ENCODE measurements at places on chromosomes 3 and 15.

DNA sequence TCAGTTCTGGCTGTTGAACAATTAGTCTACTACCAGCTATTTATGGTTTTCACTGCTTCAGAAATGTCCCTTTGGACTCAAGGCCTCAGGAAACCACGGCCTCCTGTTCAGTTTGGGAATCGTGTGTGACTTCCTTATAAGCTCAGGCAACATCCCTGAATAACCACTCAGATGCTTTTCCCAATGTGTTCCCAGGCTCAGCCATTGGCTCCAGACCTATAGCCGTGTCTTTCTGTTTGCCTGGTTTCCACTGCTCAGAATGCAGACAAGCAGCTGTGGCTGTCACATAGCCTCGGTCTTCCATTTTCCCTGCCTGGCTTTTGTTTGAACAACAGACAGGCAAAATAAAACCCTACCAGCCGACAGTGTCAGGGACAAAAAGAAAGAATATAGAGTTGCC lies 63.2 kb upstream of the ATP2B2 start:
- DNase-seq = no peak

- no peak for DNase-seq
Observed at GRCh38 chr3:197482001-197482400, 73.8 kb downstream of the BDH1 start.

GRCh38 chr3:188212308-188212969 lies 58.5 kb downstream of the LPP start:
- DNase-seq = no peak

- DNase-seq = no peak
Observed at GRCh38 chr3:143924522-143925285, 46.9 kb upstream of the DIPK2A start.

DNA sequence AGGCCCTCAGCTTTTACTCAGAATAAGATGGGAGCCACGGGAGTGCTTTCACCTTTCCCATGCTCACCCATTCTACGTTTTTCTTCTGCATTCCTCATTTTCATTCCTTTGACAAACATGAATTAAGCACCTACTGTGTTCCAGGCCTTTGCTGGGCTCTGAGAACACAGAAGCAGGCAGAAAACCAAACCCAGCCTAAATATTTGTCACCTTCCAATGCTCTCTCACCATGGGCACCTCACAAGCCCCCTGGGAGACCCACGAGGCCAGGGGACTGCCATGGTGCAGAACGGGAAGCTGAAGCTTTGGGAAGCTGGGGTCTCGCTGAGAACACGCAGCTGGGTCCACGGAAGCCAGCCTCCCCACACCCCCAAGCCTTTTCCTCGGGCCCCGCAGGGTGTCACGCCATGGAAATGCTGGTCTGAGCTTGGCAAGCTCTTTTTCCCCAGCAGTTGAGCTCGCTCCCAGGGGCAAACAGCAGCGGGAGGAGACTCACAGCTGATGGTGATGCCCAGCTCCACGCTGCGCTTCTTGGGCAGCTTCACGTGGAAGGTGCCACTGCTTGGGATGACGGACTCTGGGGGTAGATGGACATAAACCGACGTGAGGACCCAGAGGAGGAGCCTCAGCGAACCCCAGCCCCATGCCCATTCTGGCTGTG lies 27.7 kb downstream of the GRIP2 start:
- DNase-seq = no peak

DNA sequence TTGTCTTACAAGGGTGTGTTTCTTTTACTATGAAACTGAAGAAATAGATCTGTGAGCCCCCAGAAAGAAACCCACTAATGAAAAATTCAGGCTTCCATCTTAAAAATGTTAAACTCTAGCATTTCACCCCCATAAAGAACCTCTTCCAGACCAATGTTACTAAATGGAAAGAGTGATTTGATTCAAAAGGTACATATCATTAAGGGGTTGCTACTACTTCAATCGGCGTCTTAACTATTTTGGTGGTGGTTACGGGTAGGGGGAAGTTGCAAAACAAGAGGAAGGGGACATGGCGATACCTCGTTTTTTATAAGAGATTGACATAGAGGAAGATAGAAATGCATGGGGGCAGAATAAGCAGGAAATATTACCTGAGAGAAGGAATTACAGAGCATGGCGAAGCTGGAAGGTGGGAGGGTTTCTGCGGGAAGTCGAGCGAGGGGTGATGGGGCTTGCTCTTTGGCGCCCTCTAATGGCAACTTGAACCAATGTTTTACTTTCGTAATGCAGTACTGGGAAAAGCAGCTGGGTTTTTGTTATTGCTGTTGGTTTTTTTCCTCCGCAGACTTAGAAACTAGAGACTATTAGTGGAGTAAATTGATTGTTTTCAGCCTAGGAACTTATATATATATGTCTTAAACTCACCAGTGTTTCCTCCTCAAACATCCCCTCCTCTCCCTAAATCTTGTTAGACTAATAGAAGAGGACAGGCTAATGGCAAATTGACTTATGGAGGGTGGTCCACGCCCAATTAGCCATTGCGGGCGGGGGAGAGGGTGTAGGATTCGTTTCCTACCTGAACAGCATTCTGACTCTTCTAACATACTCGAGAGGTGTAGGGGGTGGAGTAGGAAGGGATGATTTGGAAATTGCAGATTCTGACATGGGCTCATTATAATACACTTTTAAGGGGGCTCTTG lies 11.3 kb upstream of the SOX2 start:
- peak; percentile 88 for DNase-seq

- DNase-seq = no peak
Observed at GRCh38 chr3:146404436-146404835, 64.9 kb downstream of the PLSCR2 start.

DNA sequence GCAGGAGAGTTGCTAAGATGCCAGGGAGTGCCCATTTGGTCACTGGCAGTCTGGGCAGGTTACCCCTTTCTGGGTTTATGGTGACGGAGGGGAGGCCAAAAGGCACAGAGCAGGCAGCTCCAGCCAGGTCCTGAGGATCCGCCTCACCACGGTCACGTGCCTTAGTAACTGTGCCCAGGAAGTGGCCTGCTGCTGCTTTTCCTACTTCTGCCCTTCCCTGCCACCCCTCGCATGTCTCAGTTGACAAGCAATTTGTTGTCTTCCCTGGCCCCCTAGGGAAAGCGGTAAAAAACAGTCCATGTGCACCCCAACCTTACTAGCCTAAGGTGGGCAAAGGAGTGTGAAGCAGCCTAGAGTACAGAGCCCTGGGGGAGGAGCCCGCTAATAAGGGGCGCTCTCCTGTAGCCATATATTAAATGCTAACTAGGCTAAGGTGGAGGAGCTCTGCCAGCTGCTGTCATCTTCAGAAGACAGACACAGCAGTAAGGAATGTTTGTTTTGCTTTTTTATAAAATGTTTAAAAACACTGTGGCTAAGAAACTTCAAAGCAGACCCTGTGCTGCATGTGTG lies 9.1 kb upstream of the LIPH start:
- DNase-seq = no peak

DNA sequence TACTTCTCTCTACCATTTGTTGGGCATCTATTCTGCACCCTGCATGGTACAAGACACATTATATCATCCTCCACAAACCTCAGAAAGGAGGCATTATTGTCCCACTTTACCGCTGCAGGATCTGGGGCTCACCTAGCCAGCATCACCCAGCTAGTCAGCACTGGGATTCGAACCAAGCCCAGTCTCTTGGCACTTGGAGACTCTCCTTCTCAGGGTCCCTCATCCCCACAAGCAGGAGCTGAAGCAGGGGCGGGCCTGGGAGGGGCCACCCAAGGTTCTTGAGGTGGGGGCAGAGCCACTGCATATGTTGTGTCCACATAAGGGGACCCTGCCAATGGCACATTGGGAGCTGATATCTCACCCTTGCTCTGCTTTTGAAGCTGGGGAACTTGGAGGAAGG lies 41.3 kb downstream of the SLC6A1 start:
- no peak for DNase-seq

DNA sequence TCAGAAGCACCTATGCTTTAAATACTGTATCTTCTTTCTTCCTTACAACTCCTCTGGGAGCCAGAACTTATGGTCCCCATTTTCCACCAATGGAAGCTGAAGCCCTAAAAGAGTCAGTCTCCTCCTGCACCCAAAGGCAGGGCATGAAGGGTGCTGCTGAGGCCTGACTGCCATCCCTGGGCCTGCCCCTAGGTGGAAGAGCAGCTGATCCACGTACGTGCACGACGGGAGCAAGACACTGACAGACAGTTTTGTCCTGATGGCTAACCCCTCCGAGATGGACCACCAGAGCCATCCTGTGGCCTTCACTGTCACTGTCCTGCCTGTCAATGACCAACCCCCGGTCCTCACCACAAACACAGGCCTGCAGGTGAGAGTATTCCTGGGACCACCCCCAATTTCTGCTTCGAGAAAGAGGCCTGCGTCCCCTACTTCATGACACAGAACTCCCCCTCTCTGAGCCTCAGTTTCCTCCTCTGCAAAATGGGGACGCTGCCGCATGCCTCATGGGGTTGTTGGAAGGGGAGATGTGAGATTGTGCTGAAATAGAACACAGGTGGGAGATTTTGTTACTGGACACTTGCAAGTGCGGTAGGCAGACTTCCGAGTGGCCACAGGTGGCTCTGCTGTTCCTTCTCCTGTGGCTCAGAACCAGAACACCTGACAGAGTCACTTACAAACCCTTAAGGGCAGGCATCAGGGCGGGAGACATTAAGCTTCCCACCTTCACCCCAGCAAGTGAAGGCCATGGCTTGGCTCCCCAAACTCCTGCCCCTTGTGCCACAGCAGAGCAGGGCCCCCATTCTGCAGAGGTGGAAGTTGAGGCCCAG lies 175.4 kb downstream of the TBC1D2B start:
- no peak for DNase-seq

DNA sequence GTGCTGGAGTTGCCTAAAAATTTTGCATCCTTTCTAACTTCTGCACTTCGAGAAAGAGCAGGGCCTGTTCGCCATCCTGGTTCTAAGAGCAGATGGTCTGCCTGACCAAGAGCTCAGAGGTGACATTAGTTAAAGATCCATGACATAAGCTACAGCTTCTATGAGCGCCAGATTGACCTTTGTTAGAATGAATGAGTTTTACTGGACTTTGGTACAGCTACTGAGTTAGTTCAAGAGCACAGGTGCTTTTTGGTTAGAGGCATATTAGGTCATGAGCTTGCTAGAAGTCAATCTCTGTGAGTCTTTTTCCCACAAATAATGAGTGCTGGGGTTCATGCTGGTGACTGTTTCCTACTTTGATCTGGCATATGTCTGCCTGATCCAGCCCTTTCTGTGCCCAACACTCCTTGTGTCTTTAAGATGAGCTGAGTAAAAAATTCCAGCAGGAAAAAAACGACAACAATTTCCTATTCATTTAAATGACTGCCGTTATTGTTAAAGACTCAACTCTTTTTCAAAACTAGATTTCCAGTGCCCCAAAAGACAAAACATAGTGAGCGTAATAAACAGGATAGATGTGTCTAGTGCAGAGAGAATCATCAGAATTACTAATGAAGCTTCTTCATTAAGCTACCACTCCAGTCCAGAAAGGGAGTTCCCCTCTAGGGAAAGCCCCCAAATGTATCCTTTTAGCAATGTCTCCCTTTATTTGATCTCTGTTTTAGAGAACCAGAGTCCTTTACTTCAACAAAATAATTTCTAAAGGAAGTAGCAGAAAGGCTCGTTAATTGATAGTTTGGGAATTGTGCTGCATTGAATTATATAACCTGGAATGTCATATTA lies 152.9 kb downstream of the SLCO3A1 start:
- no peak for DNase-seq
